ENCODE measurements at places on chromosomes 7 and 10.

GRCh38 chr7:67619175-67619574 is 622.5 kb downstream of the TYW1 start:
- DNase-seq, result no peak

GRCh38 chr7:4681886-4682620 is at the start of gene FOXK1:
Gene FOXK1, plus strand, starts transcription at chr7:4682295. Its CDS starts 14 bp downstream, at chr7:4682309.
- peak; percentile 50 for DNase-seq

GRCh38 chr10:80277567-80278250 is 11.7 kb downstream of the MAT1A start:
- no peak for DNase-seq

DNA sequence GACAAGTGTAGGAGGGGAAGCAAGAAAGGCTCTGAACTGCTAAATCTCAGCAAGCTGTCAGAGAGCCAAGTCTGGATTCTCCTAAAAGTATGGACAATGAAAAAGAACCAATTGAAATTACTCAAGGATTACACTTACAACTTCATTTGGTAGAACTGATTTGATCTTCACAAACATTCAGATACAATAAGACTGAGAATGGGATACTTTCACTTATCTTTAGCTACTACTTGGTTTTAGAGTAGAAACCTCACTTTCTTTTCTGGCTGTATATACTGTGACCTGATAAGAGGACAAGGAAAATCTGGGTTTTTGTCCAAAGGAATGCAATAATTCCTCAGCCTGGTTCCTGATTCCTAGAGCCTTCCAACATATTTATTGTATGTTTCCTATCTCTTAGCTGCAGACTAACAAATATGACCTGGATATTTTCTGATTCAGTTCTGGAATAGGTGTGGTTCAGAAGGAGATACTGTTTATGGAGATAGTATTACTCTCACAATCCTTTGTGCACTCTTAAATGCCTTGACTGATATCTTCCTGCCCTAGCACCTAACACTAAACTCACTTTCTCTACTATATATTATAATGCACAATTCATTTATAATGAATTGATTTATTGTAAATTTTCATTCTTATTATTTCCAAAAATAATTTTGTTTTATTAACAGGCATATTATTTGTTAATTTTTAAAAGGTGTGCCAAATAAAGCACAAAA is 7.3 kb downstream of the SEMA3A start:
- no peak for DNase-seq

Data from stimulated activated CD8-positive, alpha-beta memory T cell treated with anti-CD3 and anti-CD28 coated beads, Interleukin-4, amount 100 ng/mL, for 4 hours (primary cell).